ENCODE measurements at places on chromosomes 2 and 18. TPM values are rescaled to one million over a fixed set of nuclear protein-coding genes. Genes with fewer than 3 reads are reported as not detected.
A peak's percentile ranks its signal among the peaks of the same experiment; 100 is the strongest.

- no peaks in the 10 kb centered on the region for H3K36me3 ChIP-seq
- no peak overlapping the region for H3K4me3 ChIP-seq
These were observed 42.4 kb upstream of the PSMD14 start for GRCh38 chr2:161265874-161266273.

- no peak overlapping the region for H3K4me3 ChIP-seq
- no peaks in the 10 kb centered on the region for H3K27me3 ChIP-seq
- no peak for DNase-seq
- no peaks in the 10 kb centered on the region for H3K4me1 ChIP-seq
- H3K27ac ChIP-seq = no peak overlapping the region
These were observed 490.9 kb downstream of the FBXO15 start for GRCh38 chr18:73656691-73657090.

DNA sequence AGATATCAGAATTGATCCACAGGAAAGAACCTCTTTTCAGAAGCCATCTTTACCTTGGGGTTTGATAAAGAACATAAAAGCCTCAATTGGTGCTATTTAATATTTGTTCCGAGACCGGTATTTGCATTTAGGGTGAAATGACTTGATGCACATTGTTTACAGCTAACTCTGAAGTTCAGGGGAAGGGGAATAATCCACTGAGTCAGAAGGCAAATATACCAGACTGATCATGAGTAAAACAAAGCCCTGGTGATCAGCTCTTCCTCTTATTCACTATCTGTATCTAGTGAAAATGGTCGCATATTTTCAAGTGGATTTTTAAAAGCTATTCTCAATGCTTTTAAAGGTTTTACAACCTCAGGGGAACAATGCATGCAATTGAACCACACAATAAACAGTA lies 53.0 kb upstream of the ATP8B1 start:
- no peak overlapping the region for H3K27ac ChIP-seq
- H3K27me3 ChIP-seq = no peaks in the 10 kb centered on the region
- H3K4me3 ChIP-seq = no peak overlapping the region
- no peaks in the 10 kb centered on the region for H3K36me3 ChIP-seq
- no peak for DNase-seq
- H3K4me1 ChIP-seq = 0 out of 2 replicates have a peak, but pooled peaks cover 8% of the 10 kb centered on the region

- no peak overlapping the region for H3K27ac ChIP-seq
- no peaks in the 10 kb centered on the region for H3K36me3 ChIP-seq
- no peak for DNase-seq
- H3K4me3 ChIP-seq = no peak overlapping the region
These were observed 8.3 kb upstream of the POMC start for GRCh38 chr2:25176541-25177181.

- no peaks in the 10 kb centered on the region for H3K4me1 ChIP-seq
- no peak for DNase-seq
- no peak overlapping the region for H3K4me3 ChIP-seq
- no peaks in the 10 kb centered on the region for H3K27me3 ChIP-seq
- no peak overlapping the region for H3K27ac ChIP-seq
These were observed 52.0 kb downstream of the SLC40A1 start for GRCh38 chr2:189528617-189529016.

Gene CTIF
- polyA plus RNA-seq = 6.3 TPM

Gene CPO
- polyA plus RNA-seq = 0.90 TPM

DNA sequence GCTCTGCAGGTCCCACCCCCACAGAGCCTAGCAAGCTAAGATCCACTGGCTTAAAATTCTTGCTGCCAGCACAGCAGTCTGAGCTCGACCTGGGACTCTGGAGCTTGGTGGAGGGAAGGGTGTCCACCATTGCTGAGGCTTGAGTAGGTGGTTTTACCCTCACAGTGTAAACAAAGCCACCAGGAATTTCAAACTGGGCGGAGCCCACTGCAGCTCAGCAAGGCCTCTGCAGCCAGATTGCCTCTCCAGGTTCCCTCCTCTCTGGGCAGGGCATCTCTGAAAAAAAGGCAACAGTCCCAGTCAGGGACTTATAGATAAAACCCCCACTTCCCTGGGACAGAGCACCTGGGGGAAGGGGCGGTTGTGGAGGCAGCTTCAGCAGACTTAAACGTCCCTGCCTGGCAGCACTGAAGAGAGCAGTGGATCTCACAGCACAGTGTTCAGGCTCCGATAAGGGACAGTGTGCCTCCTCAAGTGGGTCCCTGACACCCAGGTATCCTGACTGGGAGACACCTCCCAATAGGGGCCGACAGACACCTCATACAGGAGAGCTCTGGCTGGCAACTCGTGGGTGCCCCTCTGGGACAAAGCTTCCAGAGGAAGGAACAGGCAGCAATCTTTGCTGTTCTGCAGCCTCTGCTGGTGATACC lies 20.0 kb upstream of the NEMP2 start:
- no peaks in the 10 kb centered on the region for H3K27me3 ChIP-seq
- no peak overlapping the region for H3K27ac ChIP-seq
- H3K4me3 ChIP-seq = no peak overlapping the region
- no peaks in the 10 kb centered on the region for H3K36me3 ChIP-seq
- peak; percentile 51 for DNase-seq

All from GM23338 (cell line).